D721Med (cell line): ENCODE measurements at places on chromosomes 6 and 20.

- DNase-seq: no peak
Observed at GRCh38 chr6:27161946-27162603, 85.4 kb upstream of the PRSS16 start.

GRCh38 chr20:32251470-32251869 is 26.0 kb upstream of the KIF3B start:
- no peak for DNase-seq

DNA sequence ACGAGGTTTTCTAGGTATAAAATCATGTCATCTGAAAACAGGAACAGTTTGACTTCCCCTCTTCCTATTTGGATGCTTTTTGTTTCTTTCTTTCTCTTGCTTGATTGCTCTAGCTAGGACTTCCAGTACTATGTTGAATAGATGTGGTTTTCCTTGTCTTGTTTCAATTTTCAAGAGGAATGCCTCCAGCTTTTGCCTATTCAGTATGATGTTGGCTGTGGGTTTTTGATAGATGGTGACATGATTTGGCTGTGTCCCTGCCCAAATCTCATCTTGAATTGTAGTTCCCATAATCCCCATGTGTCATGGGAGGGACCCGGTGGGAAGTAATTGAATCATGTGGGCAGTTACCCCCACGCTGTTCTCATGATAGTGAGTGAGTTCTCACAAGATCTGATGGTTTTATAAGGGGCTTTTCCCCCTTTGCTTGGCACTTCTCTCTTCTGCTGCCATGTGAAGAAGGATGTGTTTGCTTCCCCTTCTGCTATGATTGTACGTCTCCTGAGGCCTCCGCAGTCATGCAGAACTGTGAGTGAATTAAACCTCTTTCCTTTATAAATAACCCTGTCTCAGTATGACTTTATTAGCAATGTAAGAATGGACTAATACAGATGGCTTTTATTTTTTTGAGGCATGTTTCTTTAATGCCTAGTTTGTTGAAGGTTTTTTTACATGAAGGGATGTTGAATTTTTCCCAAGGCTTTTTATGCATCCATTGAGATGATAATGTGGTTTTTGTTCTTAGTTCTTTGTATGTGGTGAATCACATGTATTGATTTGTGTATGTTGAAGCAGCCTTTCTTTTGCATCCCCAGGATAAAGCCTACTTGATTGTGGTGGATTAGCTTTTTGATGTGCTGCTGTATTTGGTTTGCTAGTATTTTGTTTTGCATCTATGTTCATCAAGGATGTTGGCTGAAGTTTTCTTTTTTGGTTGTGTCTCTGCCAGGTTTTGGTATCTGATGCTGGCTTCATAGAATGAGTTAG is 239.1 kb downstream of the THBS2 start:
- no peak for DNase-seq

DNA sequence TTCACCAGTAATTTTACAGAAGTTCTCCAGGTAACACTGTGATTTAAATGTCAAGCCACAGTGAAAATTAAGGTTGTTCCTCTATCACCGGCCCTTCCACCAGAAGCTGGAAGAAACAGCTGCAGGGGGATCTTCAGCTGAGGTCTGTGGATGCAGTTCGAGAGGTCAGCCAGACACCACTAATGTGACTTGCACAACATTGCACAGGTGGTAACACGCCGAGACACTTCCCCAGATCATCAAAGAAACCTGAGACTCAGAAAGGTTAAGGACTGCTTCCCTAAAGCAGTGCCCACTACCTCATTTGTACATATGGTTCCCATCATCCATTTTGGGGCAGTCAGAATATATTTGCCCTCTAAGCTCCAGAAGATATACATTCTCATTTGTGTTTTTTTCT is 8.1 kb upstream of the SERPINB9 start:
- no peak for DNase-seq

GRCh38 chr20:7710440-7710839 is 229.8 kb downstream of the HAO1 start:
- no peak for DNase-seq

DNA sequence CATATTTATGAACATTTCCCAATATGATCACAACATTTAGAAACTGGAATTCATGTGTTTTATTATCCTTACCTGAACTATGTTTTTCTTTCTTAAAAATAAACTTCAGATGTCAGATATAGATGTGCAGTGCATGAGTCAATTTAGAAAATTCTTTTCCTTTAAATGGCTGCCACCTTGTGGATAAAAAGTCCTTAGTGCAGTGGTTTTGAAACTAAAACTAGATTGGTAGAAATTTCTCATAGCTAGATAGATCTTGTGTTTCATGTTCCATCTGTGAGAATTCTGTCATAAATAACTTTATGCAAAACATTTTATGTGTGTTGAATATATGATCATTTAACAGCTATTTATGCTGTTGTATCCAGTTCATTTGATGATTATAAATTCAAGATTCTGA is 134.9 kb downstream of the KLHL32 start:
- no peak for DNase-seq

DNA sequence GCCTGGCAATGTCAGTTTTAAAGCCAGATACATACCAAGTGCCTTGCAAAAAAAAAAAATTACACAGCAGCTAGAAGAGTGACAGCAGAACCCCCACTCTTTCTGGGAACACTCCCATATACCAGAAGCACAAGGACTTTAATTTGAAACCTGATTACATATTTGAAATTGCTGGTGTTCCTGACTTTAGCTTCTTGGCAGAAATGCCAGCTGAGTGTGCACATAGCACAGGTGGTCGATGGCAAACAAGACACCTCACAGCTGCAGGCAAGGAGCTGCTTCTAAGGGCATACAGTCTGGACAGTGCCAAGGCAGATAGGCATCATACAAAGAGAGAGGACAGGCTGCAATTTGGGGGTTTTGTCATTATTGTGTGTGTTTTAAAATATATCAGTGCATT is 150.7 kb upstream of the SGK1 start:
- DNase-seq: no peak

GRCh38 chr6:25248123-25248522 is 31.1 kb upstream of the CARMIL1 start:
- no peak for DNase-seq
